Aorta (tissue), 5 donors: ENCODE measurements at places on chromosomes 13 and 19. TPM values are rescaled to one million over a fixed set of nuclear protein-coding genes. Genes with fewer than 3 reads are reported as not detected.

TRAPPC2B gene
- polyA plus RNA-seq = 17.9 TPM

CUL4A gene
- 40.8 TPM for polyA plus RNA-seq

GTF2F2 gene
- 10.5 TPM for polyA plus RNA-seq

ZNF575 gene
- polyA plus RNA-seq = 1.6 TPM

S1PR2 gene
- polyA plus RNA-seq = 4.2 TPM

ZNF491 gene
- 2.0 TPM for polyA plus RNA-seq

LSR gene
- 5.8 TPM for polyA plus RNA-seq

KLK14 gene
- polyA plus RNA-seq = not detected

SERP2 gene
- polyA plus RNA-seq = 11.4 TPM

PLIN4 gene
- polyA plus RNA-seq = 0.61 TPM

TRIP10 gene
- polyA plus RNA-seq = 68.6 TPM

TSKS gene
- 0.38 TPM for polyA plus RNA-seq

WASF3 gene
- 10.3 TPM for polyA plus RNA-seq

FSD1 gene
- polyA plus RNA-seq = not detected

CGB1 gene
- polyA plus RNA-seq = not detected

ODAD3 gene
- 1.4 TPM for polyA plus RNA-seq

ACTMAP gene
- 3.2 TPM for polyA plus RNA-seq

EFNA2 gene
- 2.8 TPM for polyA plus RNA-seq

EDNRB gene
- 1.9 TPM for polyA plus RNA-seq

TBXA2R gene
- 30.9 TPM for polyA plus RNA-seq

GARRE1 gene
- 3.0 TPM for polyA plus RNA-seq

LIM2 gene
- not detected for polyA plus RNA-seq

IGFL1 gene
- not detected for polyA plus RNA-seq

GIPC1 gene
- 117 TPM for polyA plus RNA-seq

SBK3 gene
- not detected for polyA plus RNA-seq

CYP2A7 gene
- polyA plus RNA-seq = not detected

NALCN gene
- polyA plus RNA-seq = 2.4 TPM

STXBP2 gene
- polyA plus RNA-seq = 11.4 TPM

OR4F17 gene
- polyA plus RNA-seq = not detected

TUBA3C gene
- not detected for polyA plus RNA-seq

ZNF667 gene
- 2.8 TPM for polyA plus RNA-seq

CALR3 gene
- polyA plus RNA-seq = not detected

NAA16 gene
- 5.8 TPM for polyA plus RNA-seq

THSD1 gene
- 1.3 TPM for polyA plus RNA-seq

POSTN gene
- polyA plus RNA-seq = 218 TPM

TEX26 gene
- polyA plus RNA-seq = not detected

NLRP7 gene
- polyA plus RNA-seq = not detected

CFD gene
- 23.9 TPM for polyA plus RNA-seq

FCHO1 gene
- polyA plus RNA-seq = 1.5 TPM

ZNF177 gene
- 5.1 TPM for polyA plus RNA-seq

GPC5 gene
- not detected for polyA plus RNA-seq

TMEM272 gene
- polyA plus RNA-seq = not detected

ZNF614 gene
- 4.3 TPM for polyA plus RNA-seq

SMIM24 gene
- polyA plus RNA-seq = 0.67 TPM

SYNGR4 gene
- not detected for polyA plus RNA-seq
